ENCODE measurements at places on chromosomes 1 and 21. TPM values are rescaled to one million over a fixed set of nuclear protein-coding genes. Genes with fewer than 3 reads are reported as not detected.
A peak's percentile ranks its signal among the peaks of the same experiment; 100 is the strongest.

- DNase-seq: no peak
Measured at GRCh38 chr1:16371725-16372124, 4.7 kb downstream of the SZRD1 start.

DNA sequence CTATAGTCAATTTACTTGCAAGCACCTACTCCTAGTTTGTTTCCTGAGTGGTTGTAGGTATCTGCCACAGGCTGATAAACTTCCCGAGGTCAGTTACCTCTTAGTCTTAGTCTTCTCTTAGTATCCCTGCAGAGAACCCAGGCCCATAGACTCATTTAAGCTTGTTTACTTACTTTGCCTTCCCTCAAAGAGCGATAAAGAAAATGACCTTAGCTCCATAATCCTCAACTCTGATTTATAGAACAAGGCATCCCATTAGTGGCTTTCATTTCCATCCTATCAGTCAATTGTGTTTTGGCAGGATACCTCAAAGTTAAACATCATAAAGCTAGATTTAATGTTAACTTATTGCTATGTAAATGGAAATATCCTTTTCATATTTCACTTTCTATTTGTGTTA lies 119.7 kb downstream of the UCHL5 start:
- no peak for DNase-seq

The PLA2G2F gene
- total RNA-seq: not detected

DNA sequence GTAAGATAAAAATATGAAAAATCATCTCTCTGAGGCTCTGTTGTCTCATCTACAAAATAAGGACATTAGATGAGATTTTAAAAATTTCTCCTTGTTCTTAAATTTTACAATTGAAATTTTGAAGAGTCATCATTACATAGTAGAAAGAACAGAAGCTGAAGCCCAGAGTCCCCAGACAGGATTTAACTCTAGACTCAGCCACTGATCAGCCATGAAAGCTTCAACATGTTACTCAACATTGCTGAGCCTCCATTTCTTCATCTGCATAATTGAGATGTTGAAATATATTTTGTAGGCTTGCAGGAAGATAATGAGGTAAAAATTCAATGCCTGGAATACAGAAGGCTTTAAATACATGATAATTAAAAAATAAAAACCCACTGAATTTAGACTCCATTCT lies 633.3 kb downstream of the LMO4 start:
- DNase-seq: no peak

GRCh38 chr1:175163702-175164101 lies 28.9 kb downstream of the KIAA0040 start:
- DNase-seq: peak; percentile 39

- no peak for DNase-seq
Measured at GRCh38 chr1:185400052-185400451, 83.0 kb upstream of the IVNS1ABP start.

The KRTAP19-3 gene
- total RNA-seq: not detected

- peak; percentile 97 for DNase-seq
Measured at GRCh38 chr1:20732071-20732587, 374 bp downstream of the SH2D5 start.

GRCh38 chr1:154221278-154222001 lies 685 bp downstream of the UBAP2L start:
- DNase-seq: peak; percentile 70

GRCh38 chr1:210250998-210251679 lies 18.5 kb downstream of the SERTAD4 start:
- DNase-seq: peak; percentile 92

DNA sequence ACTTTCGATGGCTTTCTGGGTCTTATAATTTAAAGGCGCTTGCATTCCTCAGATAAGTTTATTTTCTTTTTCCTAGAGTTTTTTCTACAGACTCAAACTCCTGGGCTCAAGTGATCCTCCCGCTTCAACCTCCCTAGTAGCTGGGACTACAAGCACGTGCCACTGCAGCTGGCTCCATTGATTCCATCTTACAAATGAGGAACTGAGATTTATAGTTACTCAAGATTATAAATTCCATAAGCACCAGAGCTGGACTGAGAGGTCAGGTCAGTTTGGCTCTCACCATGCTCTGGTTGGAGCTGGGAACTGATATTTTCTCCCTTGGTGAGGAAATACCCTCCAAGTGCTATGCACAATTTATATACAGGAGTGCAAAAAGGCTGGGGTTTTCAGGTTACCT lies 13.4 kb upstream of the PRPF38B start:
- no peak for DNase-seq

The AMPD2 gene
- 83.7 TPM for total RNA-seq

DNA sequence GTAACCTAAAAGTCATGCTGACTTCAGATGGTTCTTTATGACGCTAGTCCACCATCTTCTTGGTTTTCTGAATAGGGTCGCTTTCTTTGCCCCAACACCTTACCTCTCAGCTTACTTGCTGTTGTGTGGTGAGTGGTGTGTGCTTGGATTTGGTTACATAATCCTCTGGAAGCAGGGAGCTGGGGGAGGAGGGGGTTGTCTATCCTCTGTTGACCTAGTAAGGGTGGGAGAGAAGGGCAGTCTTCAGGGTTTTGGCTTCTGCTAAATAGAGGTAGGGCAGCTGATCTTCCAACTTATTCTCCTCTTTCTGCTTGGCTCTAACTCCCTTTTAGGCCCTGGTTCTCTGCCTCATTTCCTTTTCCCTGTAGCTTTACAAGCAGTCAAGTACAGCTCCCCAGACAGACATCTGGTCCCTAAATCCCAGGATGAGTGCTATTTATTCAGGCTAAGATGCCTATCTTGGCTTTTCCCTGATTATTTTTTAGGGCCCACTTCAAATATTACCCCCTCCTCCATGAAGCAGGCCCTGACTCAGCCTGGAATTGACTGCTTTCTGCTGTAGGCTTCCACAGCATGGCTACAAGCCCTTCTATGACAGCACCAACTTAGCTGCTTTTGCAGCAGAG lies 6.4 kb upstream of the REN start:
- no peak for DNase-seq

GRCh38 chr1:52691821-52692220 lies 6.3 kb downstream of the COA7 start:
- DNase-seq: no peak

- DNase-seq: peak; percentile 41
Measured at GRCh38 chr21:42315296-42315891, at the start of gene TFF3. TSS of gene TFF3 (minus strand) at chr21:42315409. CDS start at chr21:42315374, 35 bp downstream.

The CELA3A gene
- not detected for total RNA-seq

The LORICRIN gene
- total RNA-seq: not detected

GRCh38 chr1:119771016-119771415 lies 2.3 kb upstream of the HMGCS2 start:
- DNase-seq: peak; percentile 33

The TNFSF4 gene
- 0.21 TPM for total RNA-seq
